ENCODE measurements at places on chromosomes 16 and 17.

DNA sequence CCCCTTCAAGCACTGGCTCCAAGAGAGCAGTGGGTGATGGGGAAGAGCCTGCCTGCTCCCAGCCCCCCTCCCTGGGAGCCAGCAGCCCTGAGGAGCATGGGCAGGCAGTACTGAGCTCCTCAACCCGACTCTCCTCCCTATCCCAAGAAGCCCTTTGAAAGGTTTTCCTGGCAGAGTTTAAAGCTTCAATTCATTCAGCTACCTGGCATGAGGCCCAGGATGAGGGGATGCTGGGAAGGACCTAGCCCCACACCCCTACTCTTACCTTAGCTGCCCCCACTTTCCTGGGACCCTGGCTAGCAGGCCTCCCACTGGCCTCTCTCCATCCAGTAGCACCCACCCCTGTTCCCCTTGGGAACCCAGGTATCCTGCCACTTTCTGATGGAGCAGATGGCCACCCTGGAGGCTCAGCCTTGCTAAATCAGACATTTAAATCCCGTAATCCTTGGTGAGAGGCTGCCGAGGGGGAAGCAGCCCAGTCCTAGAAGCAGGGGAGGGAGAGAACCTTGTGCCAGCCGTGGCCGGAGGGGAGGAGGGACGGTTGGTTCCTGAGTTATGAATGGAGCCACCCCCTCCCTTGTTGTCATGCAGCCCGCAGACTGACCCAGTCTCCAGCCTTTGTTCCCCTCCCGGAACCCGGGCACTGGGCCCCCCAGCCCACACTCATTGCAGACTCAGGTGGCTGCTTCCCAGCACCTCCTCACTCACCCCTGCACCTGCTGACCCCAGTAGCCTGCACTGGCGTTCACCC is 17.1 kb downstream of the ATP1B2 start:
- no peak for DNase-seq

DNA sequence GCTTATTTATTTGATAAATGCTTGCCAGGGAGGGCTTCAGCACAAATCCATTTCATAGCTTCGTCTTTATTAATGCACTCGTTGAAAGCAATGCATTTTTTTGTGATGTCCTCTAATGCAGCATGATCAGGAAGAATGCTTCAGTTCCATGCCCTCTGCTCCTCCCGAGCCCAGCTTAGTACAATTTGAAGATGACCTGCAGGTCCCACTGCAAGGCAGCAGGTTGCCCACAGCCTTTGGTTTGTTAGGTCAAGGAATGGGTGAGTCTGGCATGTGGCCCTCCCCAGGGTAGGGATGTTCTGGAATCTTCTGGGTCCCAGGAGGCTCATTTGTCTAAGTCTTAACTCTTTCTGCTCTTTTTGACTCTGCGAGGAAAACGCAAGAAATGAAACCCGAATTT is 49.4 kb upstream of the MARCHF10 start:
- DNase-seq, result no peak

DNA sequence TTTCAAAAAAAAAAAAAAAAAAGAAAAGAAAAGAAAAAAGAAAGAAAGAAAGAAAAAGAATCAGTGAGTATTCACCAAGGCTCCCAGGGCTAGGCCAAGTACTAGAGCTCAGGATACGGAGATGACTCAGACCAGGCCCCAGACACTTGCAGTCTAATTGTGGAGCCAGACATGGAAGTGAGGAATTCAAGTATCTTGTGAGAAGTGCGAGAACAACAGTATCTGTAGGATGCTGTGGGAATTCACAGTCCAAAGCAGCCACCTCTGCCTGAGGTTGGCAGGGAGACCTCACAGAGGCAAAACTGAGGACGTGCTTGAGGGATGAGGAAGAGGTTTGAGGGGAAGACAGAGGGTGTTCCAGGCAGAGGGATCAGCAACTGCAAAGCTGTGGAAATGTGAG is 14.0 kb upstream of the ALDOA start:
- DNase-seq, result peak; percentile 22

DNA sequence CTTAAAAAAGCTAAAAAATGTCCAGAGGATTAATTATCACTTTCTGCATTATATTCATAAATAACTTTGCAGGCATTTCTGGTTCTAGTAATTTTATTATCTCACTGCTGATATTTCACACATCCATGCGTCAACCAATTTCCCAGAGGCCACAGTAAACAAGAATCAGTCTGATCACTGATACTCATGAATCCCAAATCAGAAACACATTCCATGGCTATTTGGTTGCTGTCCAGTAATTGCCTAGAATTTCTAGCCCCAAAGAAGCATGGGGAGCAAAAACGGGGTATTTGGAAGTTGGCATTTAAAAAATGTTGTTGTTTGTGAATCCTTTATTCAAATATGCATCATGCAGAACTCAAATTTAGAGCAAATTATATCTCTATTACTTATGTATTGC is 244.8 kb downstream of the CDH8 start:
- DNase-seq, result peak; percentile 44

DNA sequence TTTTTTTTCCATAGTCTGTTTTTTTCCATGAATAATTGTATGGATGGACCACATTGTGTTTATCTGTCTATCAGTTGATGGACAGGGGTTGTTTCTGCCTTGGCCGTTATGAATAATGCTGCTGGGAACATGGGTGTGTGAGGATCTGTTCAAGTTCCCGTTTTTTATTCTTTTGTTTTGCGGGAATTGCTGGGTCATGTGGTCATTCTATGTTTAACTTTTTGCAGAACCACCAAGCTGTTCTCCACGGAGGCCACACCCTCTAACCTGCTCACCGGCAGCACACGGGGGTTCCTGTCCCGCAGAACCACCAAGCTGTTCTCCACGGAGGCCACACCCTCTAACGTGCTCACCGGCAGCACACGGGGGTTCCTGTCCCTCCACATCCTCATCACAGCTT is 5.9 kb upstream of the MSLN start:
- DNase-seq, result no peak

DNA sequence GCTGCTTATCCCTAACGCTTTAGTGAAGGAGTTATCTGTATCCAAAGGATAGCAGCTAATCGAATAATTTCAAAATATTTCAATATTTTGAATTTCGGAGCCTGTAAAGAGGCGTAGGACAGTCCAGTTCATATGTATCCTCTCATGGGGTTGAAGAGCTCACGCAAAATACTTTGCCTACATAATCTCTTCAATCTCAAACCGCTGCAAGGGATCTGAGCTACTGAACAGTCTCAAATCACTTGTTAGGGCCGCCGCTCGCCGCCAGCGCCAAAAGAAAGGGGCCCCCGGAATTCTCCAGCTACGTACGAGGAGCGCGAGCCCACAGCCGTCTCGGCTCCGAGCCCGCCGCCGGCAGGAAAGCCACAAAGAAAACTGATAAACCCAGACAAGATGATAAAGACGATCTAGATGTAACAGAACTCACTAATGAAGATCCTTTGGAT is 601 bp upstream of the RFWD3 start:
- DNase-seq, result no peak

DNA sequence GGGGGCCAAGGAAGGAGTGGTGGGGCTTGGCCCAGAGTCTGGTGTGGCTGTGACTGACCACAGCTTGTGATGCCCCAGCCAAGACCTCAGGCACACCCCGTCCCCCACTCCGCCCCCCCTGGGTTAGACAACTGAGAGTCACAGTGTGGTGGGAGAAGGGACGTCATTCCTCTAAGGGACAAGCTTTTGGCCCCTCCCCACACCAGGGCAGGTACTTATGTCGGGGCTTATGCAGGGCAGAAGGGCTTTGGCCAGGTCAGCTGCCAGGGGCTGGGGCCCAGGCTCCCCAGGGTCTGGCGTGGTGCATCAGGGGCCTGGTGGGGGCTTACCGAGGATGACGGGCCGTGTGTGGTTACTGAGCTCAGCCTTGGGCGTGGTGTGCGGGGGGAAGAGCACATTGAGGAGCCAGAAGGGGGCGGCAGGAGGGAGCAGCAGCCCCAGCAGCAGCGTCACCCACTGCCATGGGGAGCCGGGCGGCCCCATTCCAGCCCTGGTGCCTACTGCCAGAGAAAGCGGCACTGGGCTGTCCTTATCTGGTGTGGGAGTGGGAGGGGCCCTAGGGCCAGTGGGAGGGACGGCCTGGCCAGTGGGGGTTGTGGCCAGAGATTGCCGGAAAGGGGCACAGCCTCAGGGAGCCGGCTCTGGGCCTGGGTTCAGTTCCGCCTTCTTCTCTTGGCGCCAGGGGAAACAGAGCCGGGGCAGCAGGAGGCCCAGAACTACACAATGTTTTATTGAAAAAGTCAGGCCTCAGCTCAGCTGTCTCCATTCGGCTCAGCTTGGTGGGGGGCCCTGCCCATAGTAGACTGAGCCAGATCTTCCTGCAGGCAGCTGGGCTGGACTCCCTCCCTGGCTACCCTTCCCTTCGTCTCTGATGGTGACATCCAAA is at the start of gene LCAT:
Gene LCAT (minus strand): TSS at position 502 of the 886 bp plus-strand sequence. CDS start 19 bp downstream, at position 483.
- DNase-seq, result no peak
